Occipital lobe (tissue), 3 donors: ENCODE measurements at places on chromosomes 7 and 10. TPM values are rescaled to one million over a fixed set of nuclear protein-coding genes. Genes with fewer than 3 reads are reported as not detected.

DNA sequence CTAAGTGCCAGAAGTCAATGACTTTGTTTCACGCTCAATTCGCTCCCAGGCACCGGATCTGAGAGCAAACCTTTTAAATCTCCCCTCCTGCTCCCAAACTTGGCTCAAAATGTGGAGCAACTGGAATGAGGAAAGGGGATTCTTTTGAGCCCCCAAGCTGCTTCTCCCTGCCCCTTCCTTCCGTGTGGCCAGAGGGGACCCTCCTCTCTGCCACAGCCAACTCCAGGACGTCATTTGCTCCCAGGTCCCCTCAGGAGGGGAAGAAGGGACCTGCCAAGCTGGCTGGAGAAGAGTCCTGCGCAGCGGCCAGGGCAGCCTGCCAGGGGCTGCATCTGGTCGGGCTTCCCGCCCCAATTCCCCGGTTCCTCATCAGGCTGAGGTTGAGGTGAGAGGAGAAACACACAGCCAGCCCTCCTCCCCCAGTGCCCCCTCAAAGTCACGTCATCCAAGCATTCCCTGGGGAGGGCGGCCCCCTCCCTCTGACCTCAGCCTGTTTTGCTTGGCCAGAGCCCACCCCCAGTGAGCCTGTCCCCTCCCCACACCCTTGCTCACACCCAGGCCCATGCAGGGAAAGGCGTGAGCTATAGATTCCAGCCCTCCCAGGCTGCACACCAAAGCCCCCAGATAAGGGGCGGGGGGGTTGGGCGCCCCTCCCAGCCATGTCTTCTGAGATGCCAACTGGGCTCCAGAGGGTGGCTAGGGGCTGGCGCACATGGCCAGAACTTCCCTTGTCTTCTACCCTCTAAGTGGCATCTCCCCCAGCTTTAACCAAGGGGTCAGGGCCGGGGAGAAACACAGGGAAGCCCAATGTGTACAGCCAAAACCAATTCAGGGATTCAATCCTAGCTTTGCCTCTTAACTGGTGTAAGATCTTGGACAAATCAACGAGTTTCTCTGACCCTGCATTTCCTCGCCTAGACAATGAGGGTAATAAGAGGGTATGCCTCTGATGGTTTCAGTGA lies 35.0 kb downstream of the SH3PXD2A start:
- DNase-seq: no peak

The GPNMB gene
- total RNA-seq: 5.3 TPM

DNA sequence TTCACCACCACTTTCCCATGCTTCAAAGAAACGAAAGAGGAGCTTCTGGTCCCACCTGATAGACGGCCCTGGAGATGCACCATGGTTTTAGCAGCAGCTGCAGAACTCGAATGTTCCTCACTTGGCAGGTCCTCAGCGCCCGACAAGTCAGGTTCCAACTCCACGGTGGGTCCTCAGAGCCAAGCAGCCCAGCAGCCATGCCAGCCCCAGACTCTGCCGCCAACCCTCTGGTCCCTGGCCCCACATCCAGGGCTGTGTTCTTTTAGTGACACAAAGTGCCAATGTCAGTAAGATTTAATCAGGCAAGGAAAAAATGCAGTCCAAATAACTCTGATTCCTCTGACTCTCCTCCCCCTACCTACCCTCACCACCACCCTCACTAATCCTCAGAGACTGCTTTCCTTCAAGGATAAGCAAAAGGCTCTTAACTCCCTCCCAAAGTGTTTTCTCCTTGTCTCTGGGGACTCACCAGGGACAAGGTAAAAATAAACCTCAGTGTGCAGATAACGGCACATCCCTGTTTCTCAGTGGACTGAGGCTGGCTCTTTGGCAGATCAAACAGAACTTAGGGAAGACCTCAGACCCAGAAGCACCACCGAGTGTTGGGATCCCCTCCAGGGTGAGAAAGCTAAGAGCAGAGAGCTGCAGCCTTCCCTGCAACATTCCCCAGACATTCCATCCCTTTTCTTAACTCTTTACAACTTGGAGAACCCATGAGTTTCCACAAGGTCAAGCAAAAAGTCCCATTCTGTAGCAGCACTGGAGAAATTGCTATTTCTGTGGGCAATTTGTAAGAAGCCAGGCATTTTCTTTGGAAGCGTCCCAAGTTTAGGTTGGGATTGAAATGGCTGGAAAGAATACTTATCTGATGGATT lies 358.9 kb downstream of the FRMD4A start:
- no peak for DNase-seq

DNA sequence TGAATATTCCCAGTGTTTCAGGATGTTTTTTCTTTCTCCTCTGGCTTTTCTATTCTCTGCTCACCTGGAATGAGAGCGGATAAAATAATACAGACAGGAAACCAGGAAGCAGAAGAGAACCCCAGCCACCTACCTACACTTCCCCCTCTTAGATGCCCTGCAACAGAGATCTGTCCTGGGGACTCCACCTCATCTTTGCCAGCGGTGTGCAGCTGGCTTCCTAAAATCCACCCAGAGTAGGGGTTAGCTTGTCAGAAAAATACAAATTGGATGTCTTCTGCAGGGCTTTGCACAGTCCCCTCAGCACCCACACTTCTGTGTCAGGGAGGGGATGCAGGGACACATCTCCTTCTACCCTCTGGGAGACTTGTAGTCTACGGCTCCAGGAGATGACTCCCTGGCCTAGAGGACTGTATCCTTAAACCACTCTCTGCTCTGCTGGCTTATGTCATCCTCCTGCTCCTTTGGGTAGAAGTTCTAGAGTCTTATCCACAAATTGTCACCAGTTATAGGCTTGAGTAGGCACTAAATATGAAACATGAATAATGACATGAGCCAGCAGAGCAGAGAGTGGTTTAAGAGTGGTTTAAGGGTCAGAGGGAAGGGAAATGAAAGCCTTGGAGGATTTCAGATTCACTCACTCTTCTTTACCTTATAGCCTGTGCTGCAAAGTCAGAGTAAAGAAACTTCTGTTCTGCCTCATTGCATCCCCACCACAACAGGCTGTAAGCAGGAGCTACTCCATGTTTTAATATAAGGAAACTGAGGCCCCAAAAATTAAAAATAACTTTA lies 749.4 kb downstream of the AUTS2 start:
- no peak for DNase-seq

DNA sequence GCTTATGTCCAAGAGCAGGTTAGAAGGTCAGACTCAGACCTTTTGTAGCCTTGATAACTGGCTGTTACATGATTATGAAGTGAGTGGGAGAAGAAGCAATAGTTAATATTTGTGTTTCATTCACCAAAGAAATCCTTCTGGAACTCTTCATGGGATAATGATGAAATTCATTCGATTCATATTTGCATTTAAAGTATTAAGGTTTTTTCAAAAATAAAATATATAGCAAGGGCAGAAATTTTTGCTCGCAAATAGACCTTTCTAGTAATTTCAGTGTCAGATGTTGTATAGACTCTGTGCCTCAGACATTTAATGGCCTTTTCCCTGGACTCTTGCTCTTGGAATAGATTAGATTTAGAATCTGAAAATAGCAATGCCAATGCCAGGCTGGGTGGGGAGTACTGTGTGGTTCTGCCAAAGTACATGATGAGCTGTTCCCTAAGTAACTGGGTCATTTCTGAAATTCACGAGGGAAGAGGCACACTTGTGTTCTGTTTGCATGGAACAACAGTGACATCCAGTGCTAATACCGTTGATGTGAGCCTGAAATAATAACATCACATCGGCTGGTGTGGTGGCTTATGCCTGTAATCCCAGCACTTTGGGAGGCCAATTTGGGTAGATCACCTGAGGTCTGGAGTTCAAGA lies 119.2 kb downstream of the MBL2 start:
- DNase-seq: peak; percentile 29

DNA sequence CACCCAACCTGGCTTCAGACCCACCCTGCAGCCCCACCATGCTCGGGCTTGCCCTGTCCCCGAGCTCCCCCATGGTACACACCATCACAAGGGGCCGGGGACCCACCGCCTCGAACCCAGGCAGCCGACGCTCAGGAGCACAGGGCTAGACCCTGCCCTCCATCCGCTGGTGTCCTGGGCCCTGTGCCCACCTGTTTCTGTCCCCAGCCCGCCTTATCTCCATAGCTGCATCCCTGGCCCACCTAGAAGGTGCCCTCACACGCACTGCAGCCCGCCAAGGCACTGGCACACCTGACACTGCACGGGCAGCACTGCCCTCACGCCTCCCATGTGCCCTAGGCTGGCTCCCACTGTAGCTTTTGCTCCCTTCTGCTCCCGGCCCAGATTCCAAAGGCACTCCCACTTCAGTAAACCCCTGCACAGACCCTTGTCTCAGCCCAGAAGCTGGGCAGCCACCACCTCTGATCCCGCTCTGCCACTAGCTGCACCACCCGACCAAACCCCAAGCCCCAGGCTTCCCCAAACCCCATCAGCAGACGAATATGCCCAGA lies 17.1 kb downstream of the YKT6 start:
- DNase-seq: no peak

GRCh38 chr10:62582101-62582705 lies 208.0 kb downstream of the ZNF365 start:
- no peak for DNase-seq

The MRC1 gene
- total RNA-seq: 4.5 TPM

GRCh38 chr7:37310327-37311080 lies 138.2 kb downstream of the ELMO1 start:
- no peak for DNase-seq
